Stimulated activated CD4-positive, alpha-beta T cell treated with anti-CD3 and anti-CD28 coated beads, Interleukin-4, amount 100 ng/mL, for 1 hour (primary cell): ENCODE measurements at places on chromosomes 2 and 18.

DNA sequence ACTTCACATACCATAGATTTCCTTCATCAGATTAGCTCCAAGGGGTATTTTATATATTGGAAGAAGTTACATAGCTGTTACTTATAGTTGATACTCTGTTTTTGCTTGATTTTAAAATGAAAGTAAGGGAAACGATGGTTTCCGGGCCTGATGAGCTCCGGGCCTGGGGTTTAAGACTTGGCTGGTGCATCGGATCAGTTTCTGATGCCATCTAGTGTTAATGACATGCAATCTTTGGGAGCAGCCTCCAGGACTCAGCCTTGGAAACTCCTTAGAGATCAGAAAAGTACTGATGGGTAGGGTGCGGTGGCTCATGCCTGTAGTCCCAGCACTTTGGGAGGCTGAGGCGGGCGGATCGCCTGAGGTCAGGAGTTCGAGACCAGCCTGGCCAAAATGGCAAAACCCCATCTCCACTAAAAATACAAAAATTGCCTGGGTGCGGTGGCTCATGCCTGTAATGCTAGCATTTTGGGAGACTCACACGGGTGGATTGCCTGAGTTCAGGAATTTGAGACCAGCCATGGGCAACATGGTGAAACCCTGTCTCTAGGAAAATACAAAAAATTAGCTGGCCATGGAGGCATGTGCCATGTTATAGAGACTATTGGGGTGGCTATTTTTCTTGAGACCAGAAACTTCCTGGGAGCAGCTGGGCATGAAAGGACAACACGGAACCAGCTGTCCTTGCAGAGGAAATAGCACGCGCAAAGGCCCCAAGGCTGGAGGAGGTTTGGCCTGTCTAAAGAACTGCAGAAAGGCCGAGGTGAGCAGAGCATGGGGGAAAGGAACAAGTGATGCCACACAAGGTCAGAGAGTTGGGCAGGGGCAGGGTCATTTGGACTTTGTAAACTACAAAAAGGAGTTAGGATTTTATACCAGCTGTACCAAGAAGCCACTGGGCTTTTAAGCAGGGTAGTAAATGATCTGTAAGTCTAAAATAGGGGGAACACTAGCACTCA, 46.9 kb upstream of the CNOT11 start:
- peak; percentile 31 for DNase-seq

DNA sequence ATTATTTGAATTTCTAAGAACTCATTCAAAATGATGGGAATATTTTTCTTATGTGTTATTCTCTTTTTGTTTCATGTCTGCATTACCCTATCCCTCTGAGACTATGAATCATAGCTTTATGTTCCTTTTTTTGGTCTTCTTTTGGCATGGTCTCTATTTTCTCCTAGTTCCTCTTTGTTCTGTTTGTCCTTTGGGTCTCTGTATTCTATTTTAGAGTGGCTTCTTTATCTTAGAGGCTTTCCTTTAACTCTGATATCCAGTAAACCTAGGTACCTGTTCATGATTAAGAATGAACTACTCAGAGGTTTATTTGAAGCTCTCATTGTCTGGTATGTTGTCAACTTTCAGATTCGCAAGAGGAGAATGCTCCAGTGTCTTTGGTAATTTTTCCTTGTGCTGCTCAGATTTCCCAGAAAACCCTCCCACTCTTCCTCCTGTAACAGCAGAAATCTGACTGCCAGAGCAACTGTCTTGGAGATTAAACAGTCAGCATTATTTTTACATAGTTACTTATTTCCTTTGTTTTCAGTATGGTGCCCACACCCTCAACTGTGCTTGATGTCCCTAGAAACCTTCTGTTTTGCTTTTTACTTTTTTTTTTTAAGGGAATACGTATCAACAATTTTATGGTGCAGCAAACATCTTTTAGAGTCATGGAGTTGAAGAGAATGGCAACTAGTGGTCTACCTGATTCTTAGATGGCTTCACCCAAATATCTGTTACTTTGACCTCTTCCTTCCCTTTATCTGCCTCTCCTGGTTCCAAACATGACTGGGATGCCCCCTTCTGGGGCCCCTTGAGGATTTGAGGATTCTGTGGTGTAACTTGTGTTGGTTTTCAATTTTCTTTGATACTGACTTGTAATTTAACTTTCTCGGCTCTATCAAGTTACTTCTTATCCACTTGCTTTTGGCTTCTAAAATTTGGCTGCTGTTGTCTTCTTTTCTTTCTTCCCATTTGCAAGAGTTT, 92.0 kb downstream of the DPP10 start:
- no peak for DNase-seq

DNA sequence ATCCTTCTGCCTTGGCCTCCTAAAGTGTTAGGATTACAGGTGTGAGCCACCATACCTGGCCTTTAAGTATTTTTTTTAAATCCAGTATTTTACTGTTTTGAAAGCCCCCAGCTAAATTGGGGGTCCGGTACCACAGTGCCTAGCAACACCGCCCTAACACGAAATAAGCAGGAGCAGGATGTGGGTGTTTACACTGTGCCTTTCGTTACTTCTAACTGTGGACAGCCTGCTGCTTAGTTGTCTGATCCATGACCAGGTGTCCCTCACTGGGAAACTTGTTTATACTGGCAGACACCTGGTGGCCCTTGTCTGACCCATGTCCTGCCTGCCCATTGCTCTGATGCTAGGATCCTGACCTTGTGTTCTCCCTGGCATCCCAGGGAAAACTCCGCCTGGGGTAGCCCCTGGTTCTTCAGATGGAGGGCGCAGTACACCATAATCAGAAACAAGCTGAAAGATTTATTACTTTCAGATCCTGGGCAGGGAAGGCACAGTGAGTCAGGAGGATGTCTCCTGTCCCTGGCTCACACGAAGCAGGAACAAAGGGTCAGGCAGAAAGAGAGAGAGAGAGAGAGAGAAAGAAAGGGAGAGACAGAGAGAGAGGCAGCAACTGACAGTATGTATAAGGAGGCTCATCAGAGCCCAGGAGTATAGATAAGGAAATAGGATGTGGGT, 55.7 kb downstream of the NCAPH start:
- no peak for DNase-seq

DNA sequence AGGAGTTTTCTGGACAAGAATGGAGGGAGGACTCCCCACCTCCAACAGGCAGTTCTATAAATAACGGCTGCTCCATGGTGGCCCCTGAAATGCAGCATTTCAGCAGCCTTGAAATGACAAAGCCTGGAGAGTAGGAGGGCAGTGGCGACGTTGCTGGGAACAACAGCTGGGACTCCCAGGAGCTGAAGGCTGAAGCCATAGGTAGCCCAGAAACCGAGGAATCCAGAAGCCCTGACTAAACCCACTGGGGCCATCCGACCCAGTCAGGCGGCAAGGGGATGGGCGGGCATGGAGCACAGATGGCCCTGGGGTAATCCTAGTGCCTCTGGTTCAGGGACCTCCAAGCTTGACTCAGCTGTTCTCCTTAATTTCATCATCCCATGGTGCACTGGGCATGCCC, 9.0 kb downstream of the PRKAG3 start:
- no peak for DNase-seq

- DNase-seq, result no peak
These were observed 44.8 kb upstream of the TFCP2L1 start for GRCh38 chr2:121329786-121330185.

DNA sequence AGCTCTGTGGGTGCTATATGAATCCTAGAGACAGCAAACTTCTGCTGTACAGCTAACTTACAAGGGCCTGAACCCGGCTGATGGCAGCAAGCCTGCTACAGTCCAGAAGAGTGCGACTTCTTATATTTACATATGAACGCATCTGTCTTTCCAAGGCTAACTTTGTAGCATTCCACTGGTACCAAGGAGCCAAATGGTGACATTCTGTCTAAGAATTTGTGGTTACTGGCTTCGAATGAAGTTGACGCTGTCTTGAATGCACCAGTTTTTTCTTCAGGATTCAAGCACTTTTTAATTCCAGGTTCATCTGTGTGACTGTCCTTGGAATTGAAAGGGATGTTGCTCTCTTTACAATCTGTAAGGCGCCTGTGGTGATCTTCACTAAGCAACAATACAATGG, 42.4 kb downstream of the THUMPD2 start:
- DNase-seq, result no peak
